ENCODE measurements at places on chromosomes 1 and 21.

DNA sequence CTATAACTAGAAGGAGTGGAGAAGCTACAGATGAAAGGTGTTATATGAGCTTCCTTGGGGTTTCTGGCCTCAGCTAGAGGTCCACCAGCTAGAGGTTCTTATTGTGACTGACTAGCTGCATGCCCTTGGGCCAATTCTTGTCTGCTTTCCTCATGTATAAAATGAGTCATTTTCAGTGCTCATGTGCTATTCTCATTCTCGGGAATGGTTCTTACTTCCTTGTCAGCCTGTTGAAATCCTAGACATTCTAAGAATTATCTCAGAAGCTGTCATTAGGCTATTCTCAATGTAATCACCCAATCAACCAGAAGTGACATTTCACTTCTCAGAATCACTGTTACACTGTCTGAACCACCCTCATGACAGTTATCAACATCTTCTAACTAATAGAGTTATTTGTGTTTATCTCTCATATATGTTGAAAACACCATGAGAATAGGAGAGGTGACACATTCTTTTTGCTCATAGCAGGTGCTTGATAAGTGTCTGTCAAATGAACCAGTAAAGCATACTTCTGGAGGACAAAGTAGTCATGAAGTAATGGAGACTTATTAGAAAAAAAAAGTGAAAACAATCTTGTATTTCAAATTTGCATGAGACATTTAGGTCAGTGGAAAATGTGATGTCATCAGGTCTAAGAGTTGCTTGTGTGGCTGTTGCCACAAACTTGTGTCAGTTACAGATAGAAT is 122.8 kb upstream of the IVNS1ABP start:
- peak; percentile 7 for DNase-seq
- H3K27ac ChIP-seq, result no peak overlapping the region
- no peaks in the 10 kb centered on the region for H3K27me3 ChIP-seq
- H3K4me3 ChIP-seq, result no peak overlapping the region
- H3K4me1 ChIP-seq, result no peaks in the 10 kb centered on the region

- peaks cover 28% of the 10 kb centered on the region for H3K27me3 ChIP-seq
- no peaks in the 10 kb centered on the region for H3K36me3 ChIP-seq
- no peak for DNase-seq
- H3K4me3 ChIP-seq, result peak overlapping the region; percentile 82
- no peak overlapping the region for H3K27ac ChIP-seq
These were observed 29.4 kb upstream of the TRIM17 start for GRCh38 chr1:228445843-228446650.

DNA sequence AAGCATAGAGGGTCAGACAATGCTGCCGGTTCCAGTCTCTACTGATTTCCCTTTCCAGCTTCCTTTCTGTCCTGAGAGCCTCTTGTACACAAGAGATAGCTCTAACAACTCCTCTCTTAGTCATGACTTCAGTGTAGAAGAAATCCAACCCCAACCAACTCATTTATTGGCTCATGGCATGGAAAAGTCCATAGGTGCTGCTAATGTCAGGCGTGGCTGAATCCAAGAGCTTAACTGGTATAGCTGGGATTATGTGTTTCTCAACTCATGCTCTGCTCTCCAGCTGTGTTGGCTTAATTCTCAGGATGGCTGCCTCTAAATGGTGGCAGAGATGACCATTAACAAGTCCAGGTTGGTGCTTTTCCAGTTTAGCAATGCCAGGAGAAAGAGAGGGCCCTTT is 12.4 kb upstream of the THRAP3 start:
- no peak overlapping the region for H3K4me3 ChIP-seq
- no peak for DNase-seq
- H3K36me3 ChIP-seq, result no peaks in the 10 kb centered on the region
- H3K4me1 ChIP-seq, result peaks cover 13% of the 10 kb centered on the region
- H3K27me3 ChIP-seq, result no peaks in the 10 kb centered on the region

- H3K27ac ChIP-seq, result no peak overlapping the region
- no peaks in the 10 kb centered on the region for H3K36me3 ChIP-seq
- H3K4me3 ChIP-seq, result no peak overlapping the region
- H3K27me3 ChIP-seq, result no peaks in the 10 kb centered on the region
- no peak for DNase-seq
These were observed 127.1 kb downstream of the DAB1 start for GRCh38 chr1:57296726-57297250.

DNA sequence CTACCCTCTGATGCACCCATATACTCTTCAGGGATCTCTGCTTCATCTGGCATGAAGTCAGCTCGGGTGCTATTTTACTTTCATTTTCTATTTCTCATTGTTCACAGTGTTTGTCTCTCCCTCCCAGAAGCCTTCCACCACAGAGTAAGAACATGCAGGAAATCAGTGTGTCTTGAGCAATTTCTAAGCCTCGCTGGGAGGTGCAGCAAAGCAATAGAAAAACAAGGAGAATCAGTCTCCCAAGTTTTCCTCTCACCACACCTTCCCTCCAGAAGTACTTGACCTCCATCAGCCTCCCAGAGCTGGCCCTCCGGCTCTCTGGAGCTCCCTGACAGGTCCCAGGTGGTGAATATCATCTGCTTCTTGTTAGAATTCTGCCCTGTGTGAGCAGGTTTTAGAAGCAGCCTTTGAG is 594.7 kb upstream of the CAMK1G start:
- peaks cover 3% of the 10 kb centered on the region for H3K4me1 ChIP-seq
- DNase-seq, result no peak
- peak overlapping the region; percentile 6 for H3K27ac ChIP-seq

- no peaks in the 10 kb centered on the region for H3K27me3 ChIP-seq
- DNase-seq, result no peak
- peak overlapping the region; percentile 58 for H3K27ac ChIP-seq
- peaks cover 5% of the 10 kb centered on the region for H3K4me1 ChIP-seq
These were observed 8.3 kb downstream of the XCL2 start for GRCh38 chr1:168535536-168535935.

DNA sequence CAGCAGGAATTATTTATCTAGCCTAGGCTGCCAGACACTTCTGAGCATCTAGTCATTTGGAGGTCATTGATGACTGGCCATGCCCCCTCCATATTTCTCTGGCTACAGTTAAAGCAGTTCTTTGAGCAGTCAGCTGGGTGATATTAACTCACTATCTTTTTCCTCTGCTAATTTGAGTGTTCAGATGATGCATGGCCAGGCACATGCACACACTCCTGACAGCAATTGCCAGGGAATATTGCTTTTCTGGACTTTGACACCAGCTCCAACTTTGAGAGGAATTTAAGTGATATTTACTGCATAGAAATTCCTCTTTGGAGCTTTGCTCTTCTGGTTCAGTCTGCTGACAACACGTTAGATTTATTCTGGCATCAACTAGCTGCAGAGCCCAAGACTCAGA is 52.6 kb downstream of the CD247 start:
- H3K36me3 ChIP-seq, result no peaks in the 10 kb centered on the region
- no peak for DNase-seq
- no peak overlapping the region for H3K4me3 ChIP-seq
- H3K27ac ChIP-seq, result no peak overlapping the region

- no peak overlapping the region for H3K4me3 ChIP-seq
- H3K36me3 ChIP-seq, result no peaks in the 10 kb centered on the region
- no peaks in the 10 kb centered on the region for H3K27me3 ChIP-seq
- DNase-seq, result no peak
These were observed 332.3 kb downstream of the COL11A1 start for GRCh38 chr1:102776071-102776470.

DNA sequence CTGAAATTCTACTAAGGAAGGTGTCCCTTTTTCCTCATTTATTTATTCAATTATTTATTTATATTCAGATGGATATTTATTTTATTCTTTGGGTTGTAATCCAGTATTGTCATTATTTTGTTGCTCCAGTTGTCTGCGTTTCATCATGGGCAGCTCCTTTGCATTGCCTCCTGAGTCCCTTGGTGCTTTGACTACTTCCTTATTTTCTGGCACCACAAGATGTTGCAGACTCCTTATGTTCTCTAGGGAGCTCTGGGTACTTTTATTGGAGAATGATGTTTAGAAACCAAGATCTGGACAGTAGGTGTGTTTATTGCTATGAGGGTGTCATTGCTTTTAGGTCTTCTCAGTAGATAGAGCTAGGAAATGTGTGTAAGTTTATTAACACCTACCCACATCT is 59.9 kb upstream of the ERRFI1 start:
- H3K27ac ChIP-seq, result no peak overlapping the region
- peaks cover 2% of the 10 kb centered on the region for H3K4me1 ChIP-seq
- no peak for DNase-seq
- H3K36me3 ChIP-seq, result no peaks in the 10 kb centered on the region

DNA sequence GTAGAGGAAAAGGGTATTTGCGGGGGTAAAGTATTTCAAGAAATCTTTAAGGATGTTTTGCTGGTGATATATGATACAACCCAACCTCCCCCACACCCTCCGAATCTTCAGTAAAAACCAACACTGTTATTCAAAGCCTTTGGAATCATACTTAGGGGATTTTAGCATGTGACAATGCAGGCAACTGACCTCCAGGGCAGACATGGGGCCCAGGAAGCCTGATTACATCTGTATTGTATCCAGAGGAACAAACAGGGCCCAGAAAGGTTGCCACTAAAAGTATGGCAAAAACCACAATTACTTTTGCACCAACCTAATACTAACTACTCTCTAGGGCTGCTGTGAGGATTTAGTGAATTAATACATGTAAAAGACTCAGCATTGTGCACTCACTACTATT is 43.9 kb upstream of the CNN3 start:
- H3K36me3 ChIP-seq, result no peaks in the 10 kb centered on the region
- no peaks in the 10 kb centered on the region for H3K4me1 ChIP-seq
- H3K27me3 ChIP-seq, result no peaks in the 10 kb centered on the region
- no peak overlapping the region for H3K4me3 ChIP-seq
- no peak for DNase-seq
- no peak overlapping the region for H3K27ac ChIP-seq

DNA sequence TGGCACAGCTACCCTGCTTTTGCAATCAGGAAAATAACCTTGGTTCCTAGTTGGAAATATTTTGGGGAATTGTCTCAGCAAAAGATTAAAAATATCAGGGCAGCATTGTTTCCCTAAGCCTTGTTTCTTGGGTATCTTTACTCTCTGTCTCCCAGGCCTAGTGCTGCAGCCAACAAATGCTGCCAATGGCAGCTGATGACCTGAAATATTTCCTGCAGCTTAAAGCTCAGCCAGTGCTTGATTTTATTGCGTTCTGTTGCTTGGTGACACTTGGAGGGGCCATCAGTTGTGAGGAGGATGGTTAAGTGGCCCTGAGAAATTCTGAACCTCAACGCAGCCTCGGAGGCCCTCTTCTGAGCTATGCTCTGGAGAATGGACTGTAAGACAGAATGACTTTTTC is 59.4 kb upstream of the B3GALT5 start:
- H3K4me1 ChIP-seq, result peaks cover 2% of the 10 kb centered on the region
- peaks cover 6% of the 10 kb centered on the region for H3K27me3 ChIP-seq
- no peak overlapping the region for H3K4me3 ChIP-seq
- H3K27ac ChIP-seq, result no peak overlapping the region
- H3K36me3 ChIP-seq, result no peaks in the 10 kb centered on the region
- no peak for DNase-seq

DNA sequence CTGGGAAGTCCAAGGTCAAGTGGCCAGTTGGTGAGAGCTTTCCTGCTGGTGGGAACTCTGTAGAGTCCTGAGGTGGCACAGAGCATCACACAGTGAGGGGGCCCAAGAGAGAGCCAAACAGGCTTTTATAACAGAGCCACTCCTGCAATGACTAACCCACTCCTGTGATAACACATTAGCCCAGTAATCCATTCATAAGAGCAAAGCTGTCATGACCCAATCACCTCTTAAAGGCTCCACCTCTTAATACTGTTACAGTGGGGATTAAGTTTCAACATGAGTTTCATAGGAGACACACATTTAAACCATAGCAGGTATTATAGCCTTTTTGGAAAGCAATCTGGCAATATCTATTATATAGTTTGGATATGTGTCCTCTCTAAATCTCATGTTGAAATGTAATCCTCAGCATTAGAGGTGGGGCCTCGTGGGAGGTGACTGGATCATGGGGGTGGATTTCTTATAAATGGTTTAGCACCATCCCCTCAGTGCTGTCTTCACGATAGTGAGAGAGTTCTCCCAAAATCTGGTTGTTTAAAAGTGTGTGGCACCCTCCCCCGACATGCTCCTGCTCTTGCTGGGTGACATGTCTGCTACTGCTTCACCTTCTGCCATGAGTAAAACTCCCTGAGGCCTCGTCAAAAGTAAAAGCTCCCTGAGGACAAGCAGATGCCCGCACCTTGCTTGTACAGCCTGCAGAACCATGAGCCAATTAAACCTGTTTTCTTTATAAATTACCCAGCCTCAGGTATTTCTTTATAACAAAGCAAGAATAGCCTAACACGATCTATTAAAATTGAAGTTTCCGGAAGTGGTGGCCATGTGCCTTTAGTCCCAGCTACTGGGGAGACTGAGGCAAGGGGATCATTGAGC is 64.5 kb downstream of the CD58 start:
- DNase-seq, result no peak
- H3K36me3 ChIP-seq, result no peaks in the 10 kb centered on the region

DNA sequence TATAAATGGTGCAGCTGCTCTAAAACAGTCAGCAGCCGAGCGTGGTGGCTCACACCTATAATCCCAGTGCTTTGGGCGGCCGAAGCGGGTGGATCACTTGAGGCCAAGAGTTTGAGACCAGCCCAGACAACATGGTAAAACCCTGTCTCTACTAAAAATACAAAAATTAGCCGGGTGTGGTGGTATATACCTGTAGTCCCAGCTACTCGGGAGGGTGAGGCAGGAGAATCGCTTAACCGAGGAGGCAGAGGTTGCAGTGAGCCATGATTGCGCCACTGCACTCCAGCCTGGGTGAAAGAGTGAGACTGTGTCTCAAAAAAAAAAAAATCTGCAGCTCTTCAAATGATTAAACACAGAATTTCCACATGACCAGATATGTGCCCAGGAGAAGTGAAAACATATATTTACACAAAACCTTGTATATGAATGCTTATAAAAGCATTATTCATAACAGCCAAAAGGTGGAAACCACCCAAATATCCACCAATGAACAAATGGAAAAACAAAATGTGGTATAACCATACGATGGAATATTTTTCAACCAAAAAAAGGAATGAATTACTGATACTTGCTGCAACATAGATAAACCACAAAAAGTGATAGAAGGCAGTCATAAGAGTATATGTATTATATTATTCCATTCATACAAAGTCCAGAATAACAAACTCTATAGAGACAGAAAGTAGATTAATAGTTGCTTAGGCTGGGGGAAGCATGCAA is 14.1 kb downstream of the EPS15 start:
- H3K36me3 ChIP-seq, result peaks cover 13% of the 10 kb centered on the region
- peak overlapping the region; percentile 28 for H3K4me3 ChIP-seq
- H3K4me1 ChIP-seq, result peaks cover 37% of the 10 kb centered on the region
- no peaks in the 10 kb centered on the region for H3K27me3 ChIP-seq
- DNase-seq, result no peak

DNA sequence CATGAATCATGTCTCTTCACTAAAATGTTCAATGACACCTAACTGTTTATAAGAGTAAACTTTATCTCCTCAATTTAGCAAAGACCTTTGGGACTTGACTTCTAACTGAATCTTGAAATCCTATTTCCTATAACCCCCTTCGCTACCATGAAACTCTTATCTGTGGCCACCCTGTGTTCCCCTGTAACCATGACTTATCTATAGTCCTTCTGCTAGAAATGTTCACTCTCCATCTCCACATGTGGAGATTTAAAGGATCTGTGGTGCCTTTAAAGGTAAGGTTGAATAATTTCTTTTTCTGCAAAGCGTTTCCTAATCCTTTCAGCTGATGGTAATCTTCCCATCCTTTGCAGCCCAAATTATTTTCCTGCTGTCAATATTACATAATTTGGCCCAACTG is 436.3 kb upstream of the RUNX1 start:
- H3K27me3 ChIP-seq, result peaks cover 16% of the 10 kb centered on the region
- no peak for DNase-seq
- no peak overlapping the region for H3K27ac ChIP-seq
- no peaks in the 10 kb centered on the region for H3K36me3 ChIP-seq
